ENCODE measurements at places on chromosomes 2 and 18.
A peak's percentile ranks its signal among the peaks of the same experiment; 100 is the strongest.

DNA sequence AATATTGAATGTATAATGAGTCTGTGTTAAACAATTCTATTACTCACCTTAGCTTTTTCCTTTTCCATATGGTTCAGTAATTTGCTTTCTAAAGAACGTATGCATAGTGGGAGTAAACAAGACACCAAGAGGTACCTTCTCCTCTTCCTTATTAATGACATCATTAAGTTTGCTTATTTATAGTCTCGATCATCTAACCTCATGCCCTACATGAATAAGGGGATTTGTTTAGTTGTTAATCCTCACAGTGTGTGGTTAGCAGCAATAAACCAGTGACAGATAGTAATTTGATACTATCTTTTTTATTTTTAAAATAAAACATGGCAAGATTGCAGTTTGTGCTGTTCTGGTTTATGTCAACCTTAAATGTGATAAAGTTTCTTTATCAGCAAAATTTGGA, 69.7 kb downstream of the COBLL1 start:
- no peak for DNase-seq

DNA sequence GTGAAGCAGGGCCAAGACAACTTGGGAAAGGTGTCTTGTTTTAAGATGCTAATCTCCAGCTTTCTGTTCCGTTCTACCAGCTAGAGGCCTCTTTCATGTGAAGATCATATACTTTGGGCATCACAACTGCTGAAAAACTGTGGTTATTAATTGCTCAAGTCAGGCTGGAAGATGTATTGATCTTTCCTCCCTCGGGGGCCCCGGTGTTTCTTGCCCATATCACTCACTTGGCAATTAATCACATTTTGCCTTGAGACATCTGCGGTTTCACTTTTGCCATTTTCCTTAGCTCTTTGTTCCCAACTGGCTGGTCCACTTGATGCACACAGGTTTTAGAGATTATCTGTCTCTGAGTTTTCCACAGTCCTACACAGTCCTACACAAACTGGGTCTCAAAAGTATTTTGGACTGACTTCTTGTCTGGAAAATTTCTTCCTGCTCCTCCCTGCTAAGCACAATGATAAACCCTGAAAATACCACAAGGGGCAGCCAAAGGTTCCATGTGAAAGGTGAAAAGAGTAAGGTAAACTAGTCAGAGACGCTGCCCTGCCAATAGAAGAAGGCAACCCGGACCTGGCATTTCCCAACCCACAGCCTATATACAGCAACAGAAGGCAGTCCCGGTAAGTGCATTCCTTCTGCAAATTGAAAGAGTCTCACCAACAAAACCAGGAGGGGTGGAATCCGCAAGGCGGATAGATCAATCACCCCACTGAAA, 181.0 kb downstream of the AFF3 start:
- no peak for DNase-seq

DNA sequence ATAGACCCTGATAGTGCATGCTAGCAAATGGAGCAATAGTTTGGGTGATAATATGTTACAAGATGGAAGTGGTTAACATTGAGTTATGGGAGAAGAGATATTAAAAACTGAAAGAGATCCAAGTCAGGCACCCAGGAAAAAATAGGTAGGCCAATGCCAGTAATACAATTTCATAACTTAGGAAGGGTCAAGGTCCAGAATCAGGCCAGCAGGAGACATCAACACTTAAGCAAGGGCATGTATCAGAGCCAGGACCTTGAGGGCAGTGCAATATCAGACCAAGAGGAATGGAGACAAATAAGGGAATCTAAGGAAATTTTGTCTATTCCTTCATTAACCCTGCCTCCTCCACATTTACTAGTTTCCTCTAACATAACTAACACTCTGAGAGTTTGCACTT, 124.1 kb upstream of the NYAP2 start:
- no peak for DNase-seq

GRCh38 chr18:2998644-2999043, 14.3 kb downstream of the LPIN2 start:
- no peak for DNase-seq

- DNase-seq = no peak
Measured at GRCh38 chr2:224222974-224223373, 178.9 kb downstream of the FAM124B start.

- DNase-seq = peak; percentile 22
Measured at GRCh38 chr2:170341684-170342623, 164.0 kb downstream of the MYO3B start.

- no peak for DNase-seq
Measured at GRCh38 chr2:72028996-72029395, 118.7 kb downstream of the CYP26B1 start.

DNA sequence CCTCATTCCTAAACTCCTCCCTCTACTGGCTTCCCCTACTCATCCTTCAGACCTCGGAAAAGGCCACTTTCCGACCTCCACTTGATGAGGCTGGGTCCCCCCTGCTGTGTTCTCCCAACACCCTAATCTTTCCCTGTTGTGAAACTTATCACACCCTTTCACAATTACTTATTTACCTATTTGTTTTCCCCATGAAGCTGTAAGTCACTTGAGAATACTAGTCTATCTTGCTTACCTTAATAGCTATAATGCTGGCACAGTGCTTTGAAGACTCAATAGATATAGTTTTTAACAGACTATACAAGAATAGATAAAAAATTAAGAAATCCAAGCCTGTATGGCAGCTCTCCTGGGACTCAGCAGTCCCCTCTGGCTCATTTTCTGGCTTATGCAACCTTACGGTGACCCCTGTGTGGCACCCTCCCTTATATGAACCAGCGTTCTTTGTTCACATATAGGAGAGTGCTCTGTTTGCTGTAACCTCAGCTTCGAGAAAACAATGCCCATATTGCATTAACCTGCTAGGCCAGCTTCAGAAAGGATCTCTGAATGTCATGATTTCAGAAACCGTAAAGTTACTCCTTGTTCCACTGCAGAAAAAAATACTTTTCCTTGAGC, 220.4 kb upstream of the PKDCC start:
- DNase-seq = no peak

DNA sequence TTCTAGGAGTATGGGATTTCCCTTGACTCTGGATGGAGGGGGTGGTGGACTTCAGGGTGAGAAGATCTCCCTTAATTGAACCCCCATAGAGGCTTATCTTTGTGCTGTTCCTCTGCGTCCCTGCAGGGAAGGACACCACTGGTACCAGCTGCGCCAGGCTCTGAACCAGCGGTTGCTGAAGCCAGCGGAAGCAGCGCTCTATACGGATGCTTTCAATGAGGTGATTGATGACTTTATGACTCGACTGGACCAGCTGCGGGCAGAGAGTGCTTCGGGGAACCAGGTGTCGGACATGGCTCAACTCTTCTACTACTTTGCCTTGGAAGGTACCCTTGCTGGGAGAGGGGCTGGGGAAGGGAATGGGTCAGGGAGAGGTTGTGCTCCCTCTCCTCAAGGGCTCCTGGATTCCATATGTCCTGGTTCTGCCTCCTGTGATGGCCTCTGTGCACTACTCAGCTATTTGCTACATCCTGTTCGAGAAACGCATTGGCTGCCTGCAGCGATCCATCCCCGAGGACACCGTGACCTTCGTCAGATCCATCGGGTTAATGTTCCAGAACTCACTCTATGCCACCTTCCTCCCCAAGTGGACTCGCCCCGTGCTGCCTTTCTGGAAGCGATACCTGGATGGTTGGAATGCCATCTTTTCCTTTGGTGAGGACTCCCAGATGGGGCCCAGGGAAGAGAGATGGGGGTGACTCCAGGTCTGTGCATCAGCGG, 19.3 kb downstream of the PRKAG3 start:
- no peak for DNase-seq
